ENCODE measurements at places on chromosomes 12 and 14.
A peak's percentile ranks its signal among the peaks of the same experiment; 100 is the strongest.

DNA sequence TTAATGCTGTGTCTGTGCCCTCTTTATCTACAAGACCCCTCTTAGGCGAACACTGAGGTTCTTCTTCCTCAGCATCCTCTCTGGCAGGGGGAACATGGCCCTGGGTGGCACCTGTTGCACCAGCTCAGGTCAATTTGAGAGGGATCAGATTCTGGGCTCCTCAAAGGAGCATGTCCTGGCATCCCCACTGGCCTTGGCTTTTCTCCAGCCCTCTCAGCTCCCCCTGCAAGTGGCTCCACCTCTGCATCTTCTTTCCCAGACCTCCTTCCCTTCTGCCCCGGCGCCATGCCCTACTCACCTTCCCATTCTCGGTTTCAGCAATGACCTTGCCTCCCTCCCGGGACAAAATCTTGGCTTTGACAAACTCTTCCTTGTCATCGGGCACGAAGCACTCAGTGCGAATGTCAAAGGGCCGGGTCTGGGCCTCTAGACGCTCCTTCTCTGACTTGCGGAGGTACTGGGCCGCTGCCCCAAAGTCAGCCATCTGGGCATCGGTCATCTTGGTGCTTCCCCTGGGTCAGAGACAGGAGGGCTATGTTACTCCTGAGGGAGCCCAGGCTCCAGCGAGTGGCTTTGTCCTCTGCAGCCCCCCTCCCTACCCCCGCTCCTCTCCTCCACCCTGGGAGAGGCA is 1.2 kb downstream of the MYH6 start:
- DNase-seq, result no peak

- no peak for DNase-seq
Observed at GRCh38 chr12:131102991-131103668, 149.4 kb downstream of the ADGRD1 start.

GRCh38 chr12:76942267-76942666 is 63.4 kb upstream of the CSRP2 start:
- no peak for DNase-seq

GRCh38 chr14:81221579-81222102 is 882 bp upstream of the GTF2A1 start:
- DNase-seq, result peak; percentile 30

DNA sequence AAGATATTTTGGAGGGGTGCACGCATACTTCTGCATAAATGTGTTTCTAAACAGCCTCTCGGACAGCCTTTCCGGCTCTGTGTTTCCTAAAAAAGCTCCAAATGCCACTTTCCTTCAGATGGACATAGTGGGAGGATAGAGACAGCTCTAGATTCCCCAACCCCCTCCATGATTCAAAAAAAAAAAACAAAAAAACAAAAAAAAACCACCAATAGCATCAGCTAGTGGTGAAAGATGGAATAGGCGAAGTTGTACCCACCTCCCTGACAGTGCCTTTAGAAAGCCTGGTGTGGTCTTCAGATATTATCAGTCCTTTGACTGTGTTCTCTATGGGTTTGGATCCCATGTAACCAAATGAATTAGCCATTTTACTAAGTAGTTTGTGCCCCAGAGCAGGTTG is 94.1 kb downstream of the PHETA1 start:
- DNase-seq, result no peak

DNA sequence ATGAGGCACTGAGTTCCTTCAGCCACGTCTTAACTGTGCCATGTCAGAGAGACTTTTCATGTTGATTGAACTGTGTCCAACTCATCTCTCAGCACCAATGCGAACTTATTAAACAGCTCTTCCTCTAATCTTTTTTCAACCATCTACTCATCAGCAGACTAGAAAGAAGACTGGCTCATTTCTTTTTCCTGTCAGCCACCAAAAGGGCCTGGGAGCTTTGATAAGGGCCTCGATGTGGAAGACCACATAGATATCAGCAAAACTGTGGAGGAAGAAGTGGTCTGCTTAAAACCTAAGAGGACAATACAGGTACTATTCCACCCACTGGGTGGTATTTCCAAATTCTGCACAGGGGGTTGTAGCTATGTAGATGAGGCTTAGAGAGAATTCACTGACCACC is 3.6 kb upstream of the PLXNC1 start:
- DNase-seq, result no peak

GRCh38 chr14:97070259-97070658 is 273.1 kb downstream of the VRK1 start:
- no peak for DNase-seq

DNA sequence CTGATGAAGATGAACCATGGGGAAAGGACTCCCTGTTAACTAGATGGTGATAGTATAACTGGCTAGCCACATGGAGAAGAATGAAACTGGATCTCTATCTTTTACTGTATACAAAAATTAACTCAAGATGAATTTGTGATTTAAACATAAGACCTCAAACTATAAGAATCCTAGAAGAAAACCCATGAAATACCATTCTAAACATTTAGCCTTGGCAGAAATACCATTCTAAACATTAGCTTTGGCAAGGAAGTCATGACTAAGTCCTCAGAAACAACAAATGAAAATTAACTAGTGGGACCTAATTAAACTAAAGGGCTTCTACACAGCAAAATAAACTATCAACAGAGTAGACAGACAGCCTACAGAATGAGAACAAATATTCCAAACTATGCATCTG is 28.4 kb upstream of the NOVA1 start:
- DNase-seq, result no peak

DNA sequence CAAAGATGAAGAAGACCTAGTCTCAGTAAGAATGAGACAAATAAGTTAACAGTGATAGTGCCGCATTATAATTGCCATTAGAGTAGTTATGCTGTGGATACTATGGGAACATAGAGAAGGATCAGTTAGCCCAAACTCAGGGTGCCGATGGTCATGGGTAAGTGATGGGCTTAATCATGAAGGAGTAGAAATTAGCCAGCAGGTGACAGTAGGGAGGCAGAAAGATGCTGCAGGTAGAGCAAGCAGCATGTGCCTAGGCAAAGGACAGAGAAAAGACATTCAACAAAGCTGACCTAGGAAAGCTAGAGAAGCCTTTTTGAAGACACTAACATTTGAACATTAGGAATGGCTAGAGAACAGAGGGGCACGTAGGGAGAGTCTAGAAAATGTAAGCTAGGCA is 30.6 kb upstream of the PTPRQ start:
- no peak for DNase-seq

- DNase-seq, result no peak
Observed at GRCh38 chr12:69389831-69390230, 30.3 kb downstream of the YEATS4 start.
